HT1080 (cell line): ENCODE measurements at places on chromosomes 1 and 21. TPM values are rescaled to one million over a fixed set of nuclear protein-coding genes. Genes with fewer than 3 reads are reported as not detected.

GRCh38 chr1:175750366-175751071 is 7.1 kb upstream of the TNR start:
- no peak for DNase-seq

DNA sequence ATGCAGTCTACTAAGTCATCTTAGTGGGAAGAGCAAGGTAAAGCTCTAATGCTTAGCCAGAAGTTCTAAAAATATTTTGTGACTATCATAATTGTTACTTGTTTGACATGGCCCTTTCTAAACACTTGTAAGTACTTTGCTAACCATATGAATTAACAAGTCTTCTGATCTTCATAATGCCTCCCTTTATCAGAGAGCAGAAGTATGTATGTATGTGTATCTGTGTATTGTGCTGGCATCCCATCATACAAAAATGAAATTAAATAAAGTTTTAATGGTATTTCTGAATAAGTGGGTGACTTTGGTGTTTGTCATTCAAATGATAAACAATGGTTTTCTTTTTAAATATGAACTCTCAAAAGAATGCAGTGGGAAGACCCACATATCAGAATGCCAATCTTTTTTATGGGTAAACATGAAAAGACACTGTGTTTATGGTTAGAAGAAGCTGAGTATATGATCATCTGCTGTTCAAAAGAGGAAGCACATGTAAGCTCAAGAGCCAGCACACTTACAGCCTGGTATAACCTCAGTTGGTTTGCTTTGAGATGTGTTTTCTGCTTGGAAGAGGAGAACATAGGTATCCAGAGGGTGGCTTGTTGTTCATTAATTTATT is 159.6 kb downstream of the CLEC20A start:
- no peak for DNase-seq

The PER3 gene
- total RNA-seq: 2.7 and 3.6 TPM in 2 replicates

DNA sequence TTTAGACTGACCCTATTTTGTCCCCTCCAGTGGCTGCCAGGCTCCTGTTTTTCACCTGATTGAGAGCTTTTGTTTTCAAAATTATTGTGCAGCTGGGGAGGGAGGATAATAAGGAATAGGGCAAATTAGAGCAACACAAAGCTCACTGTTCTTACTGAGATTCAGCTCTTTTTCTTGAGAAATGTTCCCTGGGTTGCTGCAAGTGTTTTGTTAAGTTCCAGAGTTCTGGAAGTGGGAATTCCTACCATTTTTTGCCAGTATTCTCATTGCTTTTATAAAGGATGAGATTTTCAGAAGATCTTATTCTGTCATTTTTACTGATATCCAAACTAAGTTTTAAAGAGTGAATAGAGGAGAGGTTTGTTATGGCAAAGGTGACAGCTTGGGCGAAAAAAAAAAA is 417.7 kb downstream of the SIPA1L2 start:
- no peak for DNase-seq

DNA sequence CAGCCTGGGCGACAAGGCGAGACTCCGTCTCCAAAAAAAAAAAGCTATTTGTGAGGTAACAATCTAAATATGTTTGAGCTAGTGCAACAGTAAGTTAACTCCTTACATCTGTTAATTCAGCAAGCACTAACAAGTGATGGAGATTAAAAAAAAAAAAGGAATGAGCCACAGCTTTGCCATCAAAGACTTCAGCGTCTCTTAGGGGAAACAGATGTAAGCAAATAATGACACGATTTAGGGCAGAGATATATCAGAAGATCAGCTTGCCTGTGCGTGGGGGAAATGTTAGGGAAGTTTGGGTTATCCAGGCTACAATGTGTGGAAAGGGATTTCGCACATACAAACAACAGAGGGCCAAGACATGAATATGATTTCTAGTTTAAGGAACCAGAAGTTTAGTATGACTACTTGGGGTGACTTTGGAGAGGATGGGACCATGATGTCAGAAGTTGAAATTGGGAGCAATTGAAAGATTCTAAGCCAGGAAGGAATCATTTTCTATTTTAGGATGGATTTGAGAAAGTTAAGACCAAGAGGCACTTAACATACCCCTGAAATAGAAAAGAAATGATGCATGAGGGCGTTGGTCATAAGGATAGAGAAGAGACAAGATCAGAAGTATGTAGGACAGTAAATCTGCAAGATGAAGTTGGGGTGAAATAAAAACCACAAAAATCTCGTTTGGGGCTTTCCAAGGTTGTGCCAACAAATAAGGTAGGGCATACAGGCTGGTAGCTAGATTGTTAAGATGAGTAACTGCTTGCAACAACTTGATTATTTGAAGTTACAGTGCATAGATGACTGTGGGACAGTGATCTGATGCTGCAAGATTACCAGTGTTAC is 2.4 kb upstream of the BRWD1 start:
- DNase-seq: no peak

DNA sequence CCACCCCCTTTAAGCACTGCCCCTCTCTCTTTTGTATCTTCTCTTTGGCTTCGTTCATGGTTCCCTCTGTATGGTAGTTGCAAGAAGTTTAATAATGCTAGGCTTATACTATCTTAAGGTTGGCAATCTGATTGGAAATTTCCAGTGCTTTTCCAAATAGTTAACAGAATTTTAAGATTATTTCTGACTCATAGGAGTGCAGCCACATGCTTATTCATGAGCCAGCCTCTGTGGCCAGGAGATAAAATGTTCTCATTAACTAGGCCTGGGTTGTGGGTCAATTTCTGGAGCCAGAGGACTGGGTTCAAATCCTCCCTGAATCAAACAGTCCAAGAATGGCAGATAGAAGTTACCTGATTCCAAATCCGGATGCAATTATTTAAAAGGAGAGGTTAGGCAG is 103.1 kb downstream of the ATP6V1G3 start:
- DNase-seq: no peak

DNA sequence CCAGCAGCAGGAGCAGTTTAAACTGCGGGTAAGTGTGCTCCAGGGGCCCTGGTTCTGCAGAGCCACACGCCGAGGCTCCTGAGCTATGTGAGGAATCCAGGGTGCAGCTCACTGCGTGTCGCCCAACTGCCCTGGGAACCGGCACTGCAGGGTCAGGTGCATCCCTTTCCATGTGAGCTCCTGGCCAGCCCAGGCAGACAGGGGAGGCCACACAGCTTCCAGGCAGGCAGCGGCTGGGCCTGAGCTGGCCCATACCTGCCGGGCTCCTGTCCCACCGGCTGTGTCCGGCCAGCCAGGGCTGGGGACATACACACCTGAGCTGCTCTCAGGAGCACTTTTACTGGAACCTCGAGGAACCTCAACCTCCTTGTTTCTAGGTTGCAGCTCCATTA is 18.6 kb upstream of the COL18A1 start:
- DNase-seq: no peak

DNA sequence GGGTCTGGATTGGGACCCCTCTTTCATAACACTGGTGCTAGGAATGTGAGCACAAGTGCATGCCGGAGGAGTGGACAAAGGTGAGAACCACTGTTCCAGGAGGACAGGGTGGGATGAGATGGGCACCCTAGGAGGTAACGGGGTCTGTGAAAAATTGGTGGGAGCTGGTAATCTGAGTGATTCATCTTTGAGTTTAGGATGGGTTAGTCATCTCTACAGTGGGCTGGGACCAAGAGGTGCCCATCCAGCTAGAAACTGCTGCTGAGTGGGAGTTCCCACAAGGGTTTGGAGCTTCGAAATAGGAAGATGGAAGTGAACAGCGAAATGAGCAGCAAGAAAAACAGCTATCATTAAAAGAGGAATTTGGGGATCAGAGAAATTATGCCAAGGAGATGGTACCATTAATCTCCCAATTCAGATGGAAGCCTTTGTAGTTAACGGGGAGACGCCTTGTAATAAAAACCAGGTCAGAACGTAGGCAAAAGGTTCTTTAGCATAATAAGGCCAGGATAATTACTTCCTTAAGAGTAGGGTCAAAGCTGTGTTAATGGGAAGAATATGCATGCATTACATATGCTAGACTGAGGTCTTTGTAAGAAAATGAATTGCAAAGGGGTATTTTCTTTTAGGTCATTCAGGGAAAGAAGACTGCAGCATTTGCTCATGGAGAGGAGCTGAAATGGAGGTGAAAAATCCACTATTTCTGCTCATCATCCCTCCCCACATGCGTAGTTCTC is 55.5 kb downstream of the OLFML3 start:
- DNase-seq: peak; percentile 39

DNA sequence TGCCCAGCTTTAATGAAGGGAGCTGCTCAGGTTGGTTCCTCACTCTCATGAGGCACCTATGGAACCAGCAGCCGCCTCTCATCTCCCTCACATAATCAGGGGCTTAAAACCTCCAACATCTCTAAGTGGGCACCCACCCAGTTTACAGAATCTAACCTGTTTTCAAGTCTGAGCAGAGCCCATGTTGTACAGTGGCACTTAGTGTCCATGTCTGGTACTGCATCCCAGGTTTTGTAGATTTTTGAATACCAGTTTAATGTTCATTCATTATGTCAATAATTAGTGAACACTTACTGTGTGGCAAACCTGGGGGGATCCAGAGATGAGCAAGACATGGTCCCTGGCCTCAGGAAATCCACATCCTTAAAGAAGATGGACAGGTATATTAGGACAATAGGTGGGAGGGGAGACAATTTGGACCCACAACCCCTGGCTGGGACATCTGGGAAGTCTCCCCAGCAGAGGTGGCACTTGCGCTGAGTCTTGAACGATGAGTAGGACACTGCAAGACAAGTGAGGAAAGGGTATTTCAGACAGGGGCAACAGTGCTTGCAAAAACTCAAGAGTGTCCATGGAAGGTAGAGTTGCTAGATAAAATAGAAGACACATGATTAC is 83.3 kb downstream of the LACTBL1 start:
- DNase-seq: peak; percentile 38

DNA sequence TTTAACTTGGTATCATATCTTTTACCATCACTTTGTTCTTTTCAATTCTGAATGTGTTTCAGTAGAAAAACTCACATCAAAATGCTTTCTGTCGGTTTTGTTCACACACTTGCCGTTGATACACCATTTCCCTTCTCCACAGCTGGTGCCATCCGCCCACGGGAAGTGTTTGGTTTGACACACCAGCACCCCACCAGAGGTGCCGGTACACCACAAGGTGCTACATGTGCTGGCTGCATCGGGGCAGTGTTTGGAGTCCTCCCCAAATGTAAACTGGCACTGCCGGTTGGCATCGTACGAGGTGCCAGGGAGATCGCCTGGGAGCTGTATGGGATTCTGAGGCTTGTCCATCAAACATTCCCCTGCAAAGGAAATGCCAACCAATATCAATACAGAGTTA is 5.0 kb downstream of the ADAMTS1 start:
- DNase-seq: no peak
